ENCODE measurements at places on chromosomes 12 and 14.

GRCh38 chr12:10725003-10725402 lies 1.9 kb upstream of the YBX3 start:
- H3K27ac ChIP-seq, result no peak overlapping the region
- H3K4me1 ChIP-seq, result peaks cover 10% of the 10 kb centered on the region
- H3K4me3 ChIP-seq, result no peak overlapping the region

DNA sequence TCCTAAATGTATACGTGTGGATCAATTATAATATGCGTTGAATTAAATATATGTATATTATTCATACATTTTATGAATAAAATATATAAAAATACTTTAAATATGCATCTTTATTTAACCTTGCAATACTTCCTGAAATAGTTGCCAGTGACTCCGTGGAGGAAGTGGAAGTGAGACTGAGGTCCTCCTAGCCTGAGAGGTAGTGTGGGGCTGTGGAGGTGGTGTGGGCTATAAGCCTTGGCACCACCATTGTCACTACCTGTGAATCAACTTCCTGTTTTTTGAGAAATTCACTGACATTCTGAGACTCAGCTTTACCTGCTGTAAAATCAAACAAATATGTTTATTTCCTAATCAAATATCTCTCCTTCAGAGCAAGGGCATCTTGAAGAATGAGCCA lies 514.2 kb downstream of the VRK1 start:
- no peaks in the 10 kb centered on the region for H3K36me3 ChIP-seq
- DNase-seq, result no peak
- H3K4me1 ChIP-seq, result no peaks in the 10 kb centered on the region
- no peak overlapping the region for H3K27ac ChIP-seq
- H3K4me3 ChIP-seq, result no peak overlapping the region
- peaks cover 2% of the 10 kb centered on the region for H3K27me3 ChIP-seq

DNA sequence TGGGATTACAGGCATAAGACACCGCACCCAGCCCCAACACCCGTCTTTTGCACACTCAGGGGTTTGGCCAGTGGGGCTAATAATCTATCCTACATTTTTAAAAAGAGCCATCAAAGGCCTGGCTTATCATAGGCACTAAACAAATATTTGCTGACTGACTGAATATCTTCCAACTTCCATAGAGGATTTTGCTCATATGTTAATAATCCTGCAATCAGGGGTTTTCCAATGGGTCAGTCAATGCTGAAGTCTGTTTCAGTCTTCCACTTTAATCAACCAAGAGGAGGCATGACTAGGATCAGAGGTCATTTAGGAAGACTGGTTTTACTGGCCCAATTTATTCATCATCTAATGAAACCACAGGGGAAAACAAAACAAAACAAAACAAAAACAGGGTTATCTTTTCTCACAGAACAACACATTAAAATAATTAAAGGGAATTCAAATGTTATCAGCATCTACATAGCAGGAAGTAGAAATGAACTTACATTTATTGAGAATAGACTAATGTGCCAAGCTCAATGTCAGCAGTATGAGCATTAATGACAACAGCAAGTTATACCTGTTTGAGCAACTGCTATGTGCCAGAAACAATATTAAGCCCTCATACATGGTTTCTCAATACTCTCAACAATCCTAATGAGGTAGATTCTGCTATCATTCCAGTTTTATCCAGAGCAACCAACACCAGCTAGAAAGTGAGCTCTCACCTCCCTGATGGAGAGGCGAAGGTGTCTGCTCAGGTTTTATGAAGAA lies 372.2 kb downstream of the EGLN3 start:
- H3K4me1 ChIP-seq, result no peaks in the 10 kb centered on the region
- no peaks in the 10 kb centered on the region for H3K36me3 ChIP-seq
- H3K4me3 ChIP-seq, result no peak overlapping the region
- no peak overlapping the region for H3K27ac ChIP-seq
- DNase-seq, result no peak

GRCh38 chr12:130961921-130962451 lies 8.3 kb downstream of the ADGRD1 start:
- no peaks in the 10 kb centered on the region for H3K36me3 ChIP-seq
- no peaks in the 10 kb centered on the region for H3K4me1 ChIP-seq
- DNase-seq, result no peak
- H3K27ac ChIP-seq, result no peak overlapping the region

DNA sequence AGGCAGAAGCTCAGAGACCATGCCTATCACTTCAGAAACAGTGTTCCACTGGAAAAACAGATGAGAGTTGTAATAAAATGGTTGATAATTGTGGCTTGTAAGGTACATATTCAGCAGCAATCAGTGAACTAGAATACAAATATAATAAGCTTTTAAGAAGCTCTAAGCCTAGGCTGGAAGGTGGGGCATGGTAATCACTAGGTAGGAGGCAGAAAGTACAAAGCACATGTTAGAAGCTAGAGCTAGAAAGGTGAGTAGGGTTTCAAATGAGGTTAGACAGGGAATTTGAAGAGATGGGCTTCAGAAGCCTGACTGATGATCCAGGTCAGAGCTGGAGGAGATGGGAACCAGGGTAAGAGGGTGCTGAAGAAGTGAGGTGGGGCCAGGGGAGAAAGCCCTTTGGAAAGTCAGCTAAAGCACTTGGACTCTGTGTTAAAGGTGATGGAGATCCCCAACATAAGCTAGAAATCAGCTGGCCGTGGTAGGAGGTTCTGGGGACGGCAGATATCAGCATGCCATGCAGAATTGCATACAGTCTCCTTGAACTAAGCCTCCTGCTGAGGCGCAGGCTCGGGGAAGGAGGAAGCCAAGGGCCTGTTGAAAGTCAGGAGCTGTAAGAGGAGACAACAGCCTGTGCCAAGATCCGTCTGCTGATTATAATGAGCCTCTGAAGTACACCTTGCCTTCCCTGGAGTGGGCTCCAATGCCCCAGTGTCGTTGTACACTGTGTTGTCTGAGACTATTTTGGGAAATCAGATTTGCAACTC lies 659.4 kb downstream of the BCL11B start:
- no peaks in the 10 kb centered on the region for H3K36me3 ChIP-seq
- no peaks in the 10 kb centered on the region for H3K27me3 ChIP-seq
- DNase-seq, result no peak
- no peak overlapping the region for H3K4me3 ChIP-seq
- H3K27ac ChIP-seq, result no peak overlapping the region

GRCh38 chr14:100434911-100435438 lies 111.8 kb downstream of the SLC25A47 start:
- no peak for DNase-seq
- no peaks in the 10 kb centered on the region for H3K27me3 ChIP-seq
- H3K36me3 ChIP-seq, result peaks cover 4% of the 10 kb centered on the region
- H3K4me3 ChIP-seq, result no peak overlapping the region
- H3K4me1 ChIP-seq, result peaks cover 14% of the 10 kb centered on the region
- no peak overlapping the region for H3K27ac ChIP-seq

GRCh38 chr12:96121271-96121711 lies 72.9 kb upstream of the ELK3 start:
- peaks cover 12% of the 10 kb centered on the region for H3K4me1 ChIP-seq
- H3K27me3 ChIP-seq, result no peaks in the 10 kb centered on the region
- no peaks in the 10 kb centered on the region for H3K36me3 ChIP-seq
- H3K27ac ChIP-seq, result peak overlapping the region; percentile 76
- no peak overlapping the region for H3K4me3 ChIP-seq
- DNase-seq, result no peak

Data from memory B cell (primary cell).